ENCODE measurements at places on chromosomes 5 and 9.
A peak's percentile ranks its signal among the peaks of the same experiment; 100 is the strongest.

- no peak for DNase-seq
These were observed 130.9 kb downstream of the EFNA5 start for GRCh38 chr5:107539726-107540330.

DNA sequence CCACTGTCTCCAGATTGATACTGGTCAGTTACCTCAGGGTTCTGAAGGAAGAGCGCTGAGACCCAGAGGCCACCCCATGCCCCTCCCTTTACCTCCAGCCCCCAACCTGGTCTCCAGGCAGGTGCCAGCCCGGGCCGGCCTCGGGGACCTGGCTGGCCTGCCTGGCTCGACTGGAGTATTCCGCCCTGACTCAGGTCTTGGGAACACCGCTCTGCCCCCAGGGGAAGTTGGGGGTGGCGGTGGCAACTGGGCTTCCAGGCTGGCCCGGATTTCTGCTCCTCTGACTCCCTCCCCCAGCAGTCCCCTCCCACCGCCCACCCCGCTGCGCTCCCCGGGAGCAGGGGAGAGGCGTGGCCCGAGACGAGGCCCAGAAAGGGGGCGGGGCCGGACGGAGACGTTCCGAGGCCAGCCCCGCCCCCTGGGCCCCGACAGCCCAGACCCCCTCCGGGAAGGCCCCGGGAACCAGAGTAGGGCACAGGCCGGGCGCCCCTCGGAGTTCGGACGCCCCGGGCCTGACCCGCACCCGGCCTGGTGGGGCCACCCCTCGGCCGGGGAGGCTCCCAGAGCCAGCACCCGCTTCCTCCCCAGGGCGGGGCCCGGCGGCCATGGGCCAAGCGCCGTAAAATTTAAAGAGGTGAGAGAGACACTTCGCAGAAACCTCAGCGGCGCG, 82.5 kb upstream of the ZBTB43 start:
- peak; percentile 85 for DNase-seq

DNA sequence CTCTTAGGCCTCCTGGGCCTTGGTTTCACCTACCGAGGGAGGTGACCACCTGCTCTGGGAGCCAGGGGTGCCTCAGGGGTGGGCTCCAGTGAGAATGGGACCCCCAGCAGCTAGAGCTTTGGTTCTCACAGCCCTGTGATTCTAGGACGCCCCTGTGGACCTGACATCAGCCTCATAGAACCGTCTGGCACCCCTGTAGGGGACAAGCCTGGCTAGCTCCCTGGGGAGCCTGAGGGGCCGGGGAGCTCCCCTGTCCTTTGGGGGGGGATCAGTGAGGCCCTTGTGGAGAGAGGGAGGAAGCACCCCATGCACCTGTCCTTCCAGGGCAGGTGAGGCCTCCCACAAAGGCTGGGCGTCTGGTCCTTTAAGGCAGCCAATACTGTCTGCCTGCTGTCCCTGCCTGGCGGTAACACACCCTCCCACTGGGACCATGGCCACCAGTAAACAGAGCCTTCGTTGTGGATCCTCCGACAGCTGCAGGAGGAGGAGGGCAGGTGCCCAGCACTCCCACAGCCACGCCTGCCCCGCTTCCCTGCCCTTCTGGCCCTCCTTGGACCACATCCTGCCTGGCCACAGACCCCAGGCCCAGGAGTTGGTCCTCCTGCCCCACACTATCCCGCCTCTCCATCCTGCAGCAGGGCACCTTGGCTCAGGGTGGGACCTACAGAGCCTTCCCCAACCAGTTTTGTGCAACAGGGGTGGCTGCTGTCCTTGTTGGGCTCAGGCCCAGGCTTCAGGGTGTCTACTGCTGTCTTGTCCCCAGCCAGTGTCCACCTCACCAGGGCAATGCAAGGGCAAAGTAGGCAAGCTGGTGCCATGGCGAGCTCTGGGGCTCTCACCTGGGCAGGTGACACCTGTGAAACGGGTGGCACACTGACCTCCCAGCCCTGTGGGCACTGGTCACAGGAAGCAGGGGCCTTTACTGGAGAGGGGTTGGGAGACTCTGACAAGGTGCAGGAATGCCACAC, 3.0 kb upstream of the TUBB4B start:
- DNase-seq, result no peak

DNA sequence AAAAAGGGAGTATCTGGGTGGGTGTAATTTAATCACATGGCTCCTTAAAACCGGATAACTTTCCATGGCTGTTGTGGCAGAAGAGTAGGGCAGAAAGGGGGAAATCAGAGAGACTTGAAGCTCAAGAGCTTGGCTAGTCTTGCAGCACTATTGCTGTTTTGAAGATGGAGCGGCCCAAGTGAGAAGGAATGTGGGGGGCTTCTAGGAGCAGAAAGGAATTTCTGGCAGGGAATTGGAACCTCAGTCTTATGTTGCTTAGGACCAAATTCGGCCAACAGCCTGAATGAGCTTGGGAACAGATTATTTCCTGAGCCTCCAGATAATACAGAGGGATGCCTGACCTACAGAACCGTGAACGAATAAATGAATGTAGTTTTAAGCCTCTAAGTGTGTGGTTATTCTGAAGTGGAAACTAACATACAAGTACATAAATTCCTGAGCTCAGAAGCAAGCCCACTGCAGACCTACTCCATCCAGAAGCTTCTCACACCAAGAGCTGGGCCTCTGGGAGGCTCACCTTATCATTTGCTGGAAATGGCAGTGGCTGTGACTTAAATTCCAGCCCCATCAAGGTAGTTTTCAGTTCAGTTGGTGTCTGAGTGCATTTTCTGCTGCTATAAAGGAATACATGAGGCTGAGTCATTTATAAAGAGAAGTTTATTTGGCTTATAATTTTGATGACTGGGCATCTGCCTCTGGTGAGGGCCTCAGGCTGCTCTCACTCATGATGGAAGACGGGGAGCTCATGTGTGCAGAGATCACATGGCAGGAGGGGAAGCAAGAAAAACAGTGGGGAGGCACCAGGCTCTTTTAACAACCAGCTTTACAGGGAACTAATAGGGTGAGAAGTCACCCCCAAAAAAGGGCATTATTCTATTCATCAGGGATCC, 15.3 kb upstream of the TMEM174 start:
- DNase-seq, result no peak

- no peak for DNase-seq
These were observed 225.7 kb upstream of the KLF9 start for GRCh38 chr9:70639853-70640814.

DNA sequence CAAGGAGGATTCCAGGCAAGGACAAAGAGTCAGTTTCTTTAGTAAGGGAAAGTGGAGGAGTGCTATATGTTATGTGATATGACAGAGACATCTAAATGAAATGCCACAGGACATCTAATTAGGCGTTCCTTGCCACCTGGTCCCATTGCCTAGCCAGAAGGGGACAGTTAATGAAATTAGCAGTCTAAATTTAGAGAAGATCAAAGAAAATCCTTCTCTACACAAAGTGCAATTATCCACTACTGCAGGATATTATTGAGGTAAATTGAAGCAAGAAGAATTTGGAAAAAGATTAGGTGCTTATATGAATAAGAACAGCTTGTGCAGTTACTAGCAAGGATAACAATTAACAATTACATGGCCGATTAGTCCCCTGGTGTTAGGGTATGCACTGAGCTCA, 495.3 kb upstream of the NMUR2 start:
- DNase-seq, result no peak

GRCh38 chr5:163916376-163916775, 411.0 kb downstream of the MAT2B start:
- DNase-seq, result no peak

- DNase-seq, result no peak
These were observed 57.0 kb downstream of the SHB start for GRCh38 chr9:38011991-38012390.

DNA sequence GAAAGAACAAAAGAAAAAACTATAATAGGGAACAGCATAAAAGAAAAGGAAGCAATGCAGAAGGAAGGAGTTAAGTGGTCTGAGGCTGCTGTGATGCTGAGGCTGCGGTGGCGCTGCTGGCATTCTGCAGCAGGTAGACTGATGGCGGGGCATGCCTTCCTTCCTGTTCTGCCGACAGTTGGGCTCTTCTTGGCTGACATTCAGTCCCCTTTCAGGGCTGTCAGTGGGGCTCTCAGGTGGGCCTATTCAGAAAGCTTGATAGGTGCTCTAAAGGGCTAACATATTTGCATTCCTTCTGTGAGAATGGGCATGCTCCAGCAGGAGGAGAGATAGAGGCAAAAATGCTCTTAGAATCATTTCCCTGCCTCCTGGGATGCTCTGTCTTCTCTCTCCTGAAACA, 5.1 kb upstream of the CLINT1 start:
- DNase-seq, result no peak

DNA sequence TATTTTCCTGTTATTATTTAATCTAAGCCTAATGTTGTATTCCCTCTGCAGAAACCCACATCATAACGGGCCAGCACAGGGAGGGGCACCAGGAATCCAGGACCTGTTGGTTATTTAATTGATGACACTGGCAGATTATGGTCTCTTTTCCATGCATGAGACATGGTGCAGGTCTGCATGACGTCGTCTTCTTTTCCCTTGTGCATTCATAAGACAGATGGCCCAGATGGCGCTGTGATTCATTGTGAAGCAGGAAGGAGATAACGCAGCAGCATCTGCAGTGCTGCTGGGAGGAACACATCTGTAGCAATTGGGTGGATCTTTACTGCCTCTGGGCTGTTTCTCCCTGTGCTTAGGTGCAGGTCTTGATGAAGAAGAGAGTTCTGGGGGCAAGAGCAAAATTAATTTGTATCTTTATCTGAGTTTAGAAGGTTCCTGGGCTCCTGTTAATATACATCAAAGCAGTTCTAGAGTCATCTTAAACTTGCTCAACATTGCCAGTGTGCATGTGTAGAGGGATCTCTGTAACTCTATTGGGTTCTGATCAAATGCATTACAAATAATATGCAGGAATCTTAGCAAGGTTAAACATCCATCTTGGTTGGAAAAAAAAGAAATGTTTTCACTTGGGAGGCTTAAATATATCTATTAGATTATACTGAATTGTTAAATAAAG, 176.1 kb downstream of the PCSK1 start:
- DNase-seq, result no peak

DNA sequence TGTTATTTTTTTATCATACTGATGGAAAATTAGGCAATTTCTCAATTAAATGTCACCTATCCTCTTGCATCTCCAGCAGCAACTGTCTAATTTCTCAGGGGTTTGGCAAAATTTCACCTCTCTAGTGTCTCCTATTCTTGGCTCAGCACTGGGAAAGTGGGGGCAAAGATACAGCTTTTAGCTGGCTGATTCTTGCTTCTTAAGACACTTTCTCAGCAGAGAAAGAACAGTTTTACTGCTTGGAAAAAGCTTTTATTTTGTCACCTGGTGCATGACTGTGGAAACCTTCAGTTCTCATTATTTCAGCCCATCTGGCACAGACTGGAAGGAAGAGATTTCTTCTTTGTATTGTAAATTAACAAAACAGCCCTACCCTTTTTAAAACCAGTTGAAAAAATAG, 283.6 kb upstream of the SGCD start:
- DNase-seq, result no peak

DNA sequence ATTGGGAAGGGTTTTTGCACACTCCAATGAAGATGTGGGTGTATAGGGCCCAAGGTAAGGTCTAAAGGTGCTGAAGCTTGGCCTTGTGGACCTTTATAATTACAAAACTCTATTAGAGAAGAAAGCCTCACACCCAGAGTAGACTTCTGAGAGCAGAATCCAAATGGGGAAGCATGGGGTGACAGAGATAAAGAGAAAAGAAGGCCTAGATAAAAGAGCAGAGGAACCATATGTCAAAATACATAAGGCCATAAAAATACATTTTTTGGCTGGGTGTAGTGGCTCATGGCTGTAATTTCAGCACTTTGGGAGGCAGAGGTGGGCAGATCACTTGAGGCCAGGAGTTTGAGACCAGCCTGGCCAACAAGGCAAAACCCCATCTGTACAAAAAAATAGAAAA, 27.4 kb upstream of the TCERG1 start:
- no peak for DNase-seq

DNA sequence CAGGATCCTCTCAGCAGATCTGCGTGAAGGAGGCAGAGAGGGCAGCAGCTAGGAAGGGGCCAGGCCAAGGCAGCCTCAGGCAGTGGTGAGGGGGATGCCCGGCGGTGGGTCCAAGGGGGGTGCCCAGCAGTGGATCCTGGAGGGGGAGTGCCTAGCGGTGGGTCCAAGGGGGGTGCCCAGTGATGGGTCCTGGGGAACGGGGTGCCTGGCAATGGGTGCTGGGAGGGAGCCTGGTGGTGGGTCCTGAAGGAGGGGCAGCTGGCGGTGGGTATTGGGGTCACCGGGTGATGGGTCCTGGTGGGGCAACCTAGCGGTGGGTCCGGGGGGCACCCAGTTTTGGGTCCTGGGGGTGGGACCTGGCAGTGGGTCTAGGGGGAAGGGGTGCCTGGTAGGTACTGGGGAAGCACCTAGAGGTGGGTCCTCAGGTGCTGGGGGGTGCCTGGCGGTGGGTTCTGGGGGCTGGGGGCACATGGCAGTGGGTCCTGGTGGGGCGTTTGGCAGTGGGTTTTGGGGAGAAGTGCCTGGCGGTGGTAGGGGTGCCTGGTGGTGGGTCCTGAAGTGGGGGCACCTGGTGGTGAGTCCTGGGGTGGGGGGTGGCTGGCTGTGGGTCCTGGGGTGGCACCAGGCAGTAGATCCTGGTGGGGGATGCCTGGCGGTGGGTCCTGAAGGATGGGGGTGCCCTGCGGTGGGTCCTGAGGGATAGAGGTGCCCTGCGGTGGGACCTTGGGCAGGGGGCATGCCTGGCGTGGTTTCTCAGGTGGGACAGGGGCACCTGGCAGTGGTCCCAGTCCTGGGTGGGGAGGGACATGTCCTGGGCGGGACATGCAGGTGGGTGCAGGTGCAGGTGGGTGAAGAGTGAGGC, 1.9 kb downstream of the LRRC14B start:
- no peak for DNase-seq

- peak; percentile 31 for DNase-seq
These were observed 2.8 kb upstream of the PLK2 start for GRCh38 chr5:58462623-58463230.

DNA sequence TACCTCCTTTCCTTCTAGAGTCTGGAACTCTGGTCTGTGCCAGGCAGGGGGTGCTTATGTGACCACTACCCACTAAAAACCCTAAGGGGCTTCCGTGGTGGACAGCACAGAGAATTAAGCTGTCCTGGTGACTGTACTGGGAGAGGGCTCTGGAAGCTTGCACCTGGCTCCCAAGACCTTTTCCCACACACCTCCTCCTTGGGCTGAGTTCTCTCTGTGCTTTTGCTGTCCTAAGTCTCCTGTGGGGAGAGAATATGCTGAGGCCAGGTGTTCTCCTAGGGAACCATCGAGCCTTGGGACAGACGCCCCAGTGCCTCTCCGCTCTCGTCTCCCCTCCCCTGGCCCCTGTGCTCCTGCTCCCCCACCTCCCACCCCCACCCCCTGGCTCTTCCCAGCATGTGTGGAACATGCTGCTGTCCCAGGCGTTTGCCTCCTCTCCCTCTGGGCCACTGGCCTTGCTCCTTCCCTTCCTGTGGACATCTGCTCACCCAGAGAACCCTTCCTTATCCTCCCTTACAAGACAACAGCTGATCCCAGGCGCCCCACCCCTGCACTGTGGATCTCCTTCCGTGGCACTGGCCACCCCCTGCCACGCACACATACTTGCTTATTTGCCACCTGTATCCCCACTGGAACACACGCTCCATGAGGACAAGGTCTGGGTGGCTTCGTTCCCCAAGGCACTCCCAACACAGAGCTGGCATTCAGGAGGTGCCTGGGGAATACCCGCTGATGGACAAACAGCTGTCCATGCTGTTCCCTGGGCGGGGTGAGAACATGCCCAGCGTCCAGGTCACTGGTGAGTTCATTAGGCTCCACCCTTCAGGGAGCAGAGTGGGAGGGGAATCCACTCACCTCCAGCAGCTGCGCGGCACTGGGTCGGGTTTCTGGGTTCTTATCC, 83.0 kb downstream of the STK10 start:
- no peak for DNase-seq

- DNase-seq, result no peak
These were observed 427.9 kb upstream of the CLINT1 start for GRCh38 chr5:158286827-158287226.

GRCh38 chr9:68538200-68538599, 2.5 kb downstream of the TMEM252 start:
- no peak for DNase-seq
